ENCODE measurements at places on chromosomes 16 and 17. TPM values are rescaled to one million over a fixed set of nuclear protein-coding genes. Genes with fewer than 3 reads are reported as not detected.

EVPL gene
- total RNA-seq, result not detected

GDPD3 gene
- total RNA-seq, result not detected

PRCD gene
- total RNA-seq, result 1.1 TPM

MAZ gene
- 75.8 TPM for total RNA-seq

ABCC11 gene
- 0.13 TPM for total RNA-seq

INCA1 gene
- 4.4 TPM for total RNA-seq

TK1 gene
- total RNA-seq, result 0.22 TPM
